Hematopoietic multipotent progenitor cell treated with erythropoietin and hydrocortisone succinate and interleukin-3 and kit ligand, for 6 days (in vitro differentiated cells): ENCODE measurements at places on chromosomes 12 and 14.

GRCh38 chr12:27814851-27815591, 35.0 kb upstream of the MANSC4 start:
- no peak for DNase-seq

- no peak for DNase-seq
These were observed 452.2 kb downstream of the IPO8 start for GRCh38 chr12:30243426-30243825.

GRCh38 chr12:88144546-88145468, 2.7 kb downstream of the TMTC3 start:
- DNase-seq, result no peak

DNA sequence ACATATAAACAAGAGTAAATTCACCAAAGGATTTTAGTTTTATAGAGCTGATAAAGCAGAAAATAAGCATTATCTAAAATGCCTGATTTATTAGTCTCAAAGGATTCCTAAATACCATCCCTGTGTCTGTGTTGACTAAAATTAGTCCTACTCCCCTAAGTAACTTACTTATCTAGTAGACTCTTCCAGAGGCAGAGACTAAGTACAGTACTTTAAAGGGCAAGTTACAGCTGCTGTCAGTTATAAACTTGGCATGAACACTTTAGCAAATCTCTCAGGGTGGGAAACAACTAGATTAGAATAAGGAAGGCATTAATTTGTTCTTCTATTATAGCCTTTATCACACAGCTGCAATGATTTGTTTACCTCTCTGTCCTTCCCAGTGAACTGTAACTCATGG, 46.0 kb downstream of the ATP2B1 start:
- no peak for DNase-seq

GRCh38 chr12:2311020-2311778, 258.4 kb downstream of the CACNA1C start:
- DNase-seq, result no peak

DNA sequence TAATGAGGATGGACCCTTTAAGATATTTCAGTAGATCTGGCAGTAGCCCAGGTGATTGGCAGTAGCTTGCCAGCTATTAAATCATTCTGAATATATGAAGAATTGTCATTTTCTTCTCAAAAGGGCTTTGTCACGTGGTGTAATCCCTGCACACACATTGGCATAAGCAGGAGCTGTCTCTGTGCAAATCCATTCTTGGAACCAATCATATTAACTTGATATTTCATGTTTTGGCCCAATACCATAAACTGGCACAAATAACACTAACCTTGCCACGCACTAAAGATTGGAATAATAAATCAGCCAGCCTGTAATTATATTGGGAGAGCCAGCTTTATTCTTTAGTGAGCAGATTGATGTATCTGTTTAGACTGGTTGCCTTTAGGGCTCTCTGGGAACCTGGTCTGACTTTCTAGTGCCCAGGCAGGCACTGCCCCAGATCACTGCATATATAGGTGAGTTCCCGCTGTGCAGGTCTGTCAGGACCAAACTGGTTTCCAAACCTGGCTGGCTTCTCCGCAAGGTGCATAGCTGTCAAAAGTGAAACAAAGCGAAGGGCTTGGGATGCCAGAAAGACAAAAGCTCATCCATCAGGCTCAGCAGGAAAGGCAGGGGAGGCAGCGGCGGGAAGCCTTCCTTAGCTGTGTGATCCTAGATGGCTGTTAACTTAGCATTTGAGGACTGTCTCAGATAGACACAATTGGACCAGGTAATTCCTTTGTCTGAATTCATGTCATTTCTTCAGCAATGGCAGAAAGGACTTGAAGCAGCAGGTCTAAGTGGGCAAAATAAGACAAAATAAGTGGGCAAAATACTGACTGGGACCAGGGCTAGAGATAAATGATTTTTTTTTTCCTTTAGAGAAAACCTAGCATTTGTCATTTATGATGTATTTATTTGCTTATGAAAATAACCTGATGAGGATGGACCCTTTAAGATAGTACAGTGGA, 128.8 kb upstream of the DYRK2 start:
- no peak for DNase-seq
